K562 (cell line): ENCODE measurements at places on chromosomes 11 and 22.

DNA sequence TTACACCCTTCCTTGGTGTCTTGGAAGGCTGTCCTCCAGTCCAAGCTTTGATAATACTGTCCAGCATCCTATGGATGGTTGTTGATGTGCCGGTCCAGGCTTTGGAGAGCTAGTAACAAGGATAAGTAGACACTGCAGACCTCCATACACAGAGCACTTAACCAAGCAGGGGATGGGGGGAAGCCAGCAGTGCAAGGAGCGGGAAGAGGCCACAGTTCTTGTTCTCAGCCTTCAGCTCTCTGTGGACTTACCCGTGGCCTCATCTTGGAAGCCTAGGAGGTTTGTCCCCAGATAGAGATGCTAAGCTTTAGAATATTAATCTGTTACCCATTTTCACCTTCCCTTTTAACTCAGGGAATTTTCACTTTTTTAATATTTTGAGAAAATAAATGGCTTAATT lies 30.9 kb upstream of the ZC3H12C start:
- DNase-seq: no peak

DNA sequence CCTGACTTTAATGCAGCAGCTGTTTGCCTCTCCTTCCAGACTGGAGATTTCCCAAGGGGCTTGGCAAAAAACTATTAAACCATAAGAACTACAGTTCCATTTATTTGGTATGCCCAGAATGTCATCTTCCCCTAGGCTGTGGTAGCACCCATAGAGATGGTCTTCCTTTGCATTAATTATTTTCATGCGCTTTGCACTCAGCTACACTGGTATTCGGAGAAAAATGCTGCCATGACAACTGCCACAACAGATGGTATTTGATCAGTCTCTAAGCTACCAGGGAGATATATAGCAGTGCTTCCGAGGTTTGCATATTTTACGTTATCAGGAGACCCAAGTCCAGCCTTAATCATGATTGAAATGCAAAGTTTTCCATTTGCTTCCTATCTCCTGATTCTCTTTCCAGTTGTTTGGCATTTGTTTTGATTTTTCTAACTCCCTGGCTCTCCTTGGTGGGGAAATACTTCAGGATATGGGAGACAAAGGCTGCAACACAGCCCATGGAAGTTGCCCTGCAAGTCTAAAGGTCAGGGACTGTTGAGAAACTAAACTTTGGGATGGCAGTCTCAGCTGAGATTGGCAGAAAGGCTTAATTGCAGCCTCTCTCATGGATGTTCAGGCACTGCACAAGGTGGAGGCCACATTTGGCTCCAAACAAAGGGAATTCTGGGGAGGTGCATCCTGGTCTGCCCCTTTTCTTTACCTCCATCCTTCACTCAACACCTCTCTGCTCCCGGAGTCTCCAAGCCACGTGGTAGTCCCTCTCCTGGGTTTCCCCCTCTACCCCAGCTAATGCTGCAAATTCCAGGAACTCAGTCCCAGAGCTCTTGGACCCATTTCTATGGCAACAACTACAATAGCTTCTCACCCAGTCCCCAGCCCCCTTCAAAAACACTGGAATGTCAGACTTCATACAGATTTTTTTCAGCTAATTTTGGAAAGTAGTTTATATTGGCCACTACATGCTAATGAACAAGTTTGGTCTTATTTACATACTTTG lies 151.8 kb downstream of the NAV2 start:
- DNase-seq: no peak

DNA sequence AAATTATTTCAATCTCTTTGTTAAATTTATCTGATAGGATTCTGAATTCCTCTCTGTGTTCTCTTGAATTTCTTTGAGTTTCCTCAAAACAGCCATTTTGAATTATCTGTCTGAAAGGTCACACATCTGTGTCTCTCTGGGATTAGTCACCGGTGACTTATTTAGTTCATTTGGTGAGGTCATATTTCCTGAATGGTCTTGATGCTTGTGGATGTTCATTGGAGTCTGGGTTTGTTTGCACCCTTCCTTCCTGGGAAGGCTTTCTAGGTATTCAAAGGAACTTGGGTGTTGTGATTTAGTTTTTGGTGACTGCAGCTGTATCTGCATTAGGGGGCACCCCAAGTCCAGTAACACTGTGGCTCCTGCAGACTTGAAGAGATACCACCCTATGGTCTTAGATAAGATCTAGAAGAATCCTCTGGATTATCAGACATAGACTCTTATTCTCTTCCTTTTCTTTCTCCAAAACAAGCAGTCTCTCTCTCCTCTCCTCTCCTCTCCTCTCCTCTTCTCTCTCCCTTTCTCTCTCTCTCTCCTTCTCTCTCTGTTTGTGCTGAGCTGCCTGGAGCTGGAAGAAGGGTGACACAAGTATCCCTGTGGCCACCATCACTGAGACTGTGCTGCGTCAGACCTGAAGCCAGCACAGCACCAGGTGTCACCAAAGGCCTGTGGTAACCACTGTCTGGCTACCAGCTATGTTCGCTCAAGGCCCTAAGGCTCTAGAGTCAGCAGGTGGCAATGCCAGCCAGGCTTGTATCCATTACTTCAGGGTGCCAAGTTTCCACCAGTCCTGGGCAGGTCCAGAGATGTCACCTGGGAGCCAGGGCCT lies 3.3 kb upstream of the HEPN1 start:
- no peak for DNase-seq

DNA sequence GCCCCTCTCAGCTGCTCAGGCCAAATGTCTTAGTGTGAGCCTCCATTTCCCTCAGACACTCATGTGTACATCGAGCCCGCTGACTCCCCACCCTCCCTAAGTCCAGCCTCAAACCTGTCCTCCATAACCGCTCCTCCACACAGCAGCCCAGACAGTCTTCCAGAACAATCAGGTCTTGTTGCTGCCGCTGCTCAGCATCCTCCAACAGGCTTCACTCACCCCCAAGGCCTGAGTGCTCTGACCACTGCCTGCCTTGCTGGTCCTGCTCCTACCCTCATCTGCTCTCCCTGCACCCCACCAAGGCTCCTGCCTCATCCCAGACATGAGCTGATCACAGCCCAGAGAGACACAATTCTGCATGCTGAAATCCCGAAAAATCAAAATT lies 17.1 kb downstream of the PSMD13 start:
- no peak for DNase-seq

DNA sequence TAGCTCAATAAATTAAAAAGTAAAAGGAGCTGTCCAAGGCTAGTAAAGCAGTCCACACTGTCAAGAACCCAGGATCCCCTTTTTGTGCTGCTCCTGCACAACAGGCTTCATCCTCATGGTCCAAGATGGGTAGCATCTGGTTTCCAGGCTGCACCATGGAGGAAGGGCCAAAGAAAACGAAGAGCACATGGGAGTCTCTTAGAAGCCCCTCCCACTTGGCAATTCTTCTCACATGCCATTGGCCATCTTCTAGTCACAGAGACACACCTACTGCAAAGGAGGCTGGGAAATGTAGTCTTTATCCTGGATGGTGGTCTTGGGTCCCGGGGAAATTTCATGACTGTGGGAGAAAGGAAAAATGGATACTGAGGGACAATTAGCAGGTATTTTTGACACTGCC lies 37.8 kb downstream of the PRR5L start:
- DNase-seq: peak; percentile 61

GRCh38 chr22:33639588-33640254 lies 280.6 kb downstream of the LARGE1 start:
- no peak for DNase-seq

DNA sequence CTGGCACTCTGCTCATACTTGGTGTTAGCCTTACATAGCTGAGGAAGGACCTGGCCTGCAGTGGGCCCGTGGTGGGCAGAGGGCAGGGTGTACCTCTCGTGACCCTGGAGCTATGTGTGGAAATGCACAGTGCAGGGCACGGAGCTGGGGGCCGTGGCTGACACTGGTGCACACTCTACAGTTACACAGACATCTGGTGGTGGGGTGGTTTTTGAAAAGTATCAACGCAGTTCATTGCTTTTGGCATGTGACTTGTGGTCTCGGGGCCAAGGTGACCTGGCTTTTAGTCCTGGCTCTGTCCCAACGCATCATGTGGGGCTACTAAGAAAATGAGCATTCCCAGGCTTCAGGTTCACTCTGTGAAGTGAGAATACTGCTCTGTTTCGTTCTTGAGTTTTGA lies 553.6 kb downstream of the NTM start:
- DNase-seq: no peak

GRCh38 chr11:109983358-109983757 lies 109.8 kb upstream of the ZC3H12C start:
- DNase-seq: no peak

DNA sequence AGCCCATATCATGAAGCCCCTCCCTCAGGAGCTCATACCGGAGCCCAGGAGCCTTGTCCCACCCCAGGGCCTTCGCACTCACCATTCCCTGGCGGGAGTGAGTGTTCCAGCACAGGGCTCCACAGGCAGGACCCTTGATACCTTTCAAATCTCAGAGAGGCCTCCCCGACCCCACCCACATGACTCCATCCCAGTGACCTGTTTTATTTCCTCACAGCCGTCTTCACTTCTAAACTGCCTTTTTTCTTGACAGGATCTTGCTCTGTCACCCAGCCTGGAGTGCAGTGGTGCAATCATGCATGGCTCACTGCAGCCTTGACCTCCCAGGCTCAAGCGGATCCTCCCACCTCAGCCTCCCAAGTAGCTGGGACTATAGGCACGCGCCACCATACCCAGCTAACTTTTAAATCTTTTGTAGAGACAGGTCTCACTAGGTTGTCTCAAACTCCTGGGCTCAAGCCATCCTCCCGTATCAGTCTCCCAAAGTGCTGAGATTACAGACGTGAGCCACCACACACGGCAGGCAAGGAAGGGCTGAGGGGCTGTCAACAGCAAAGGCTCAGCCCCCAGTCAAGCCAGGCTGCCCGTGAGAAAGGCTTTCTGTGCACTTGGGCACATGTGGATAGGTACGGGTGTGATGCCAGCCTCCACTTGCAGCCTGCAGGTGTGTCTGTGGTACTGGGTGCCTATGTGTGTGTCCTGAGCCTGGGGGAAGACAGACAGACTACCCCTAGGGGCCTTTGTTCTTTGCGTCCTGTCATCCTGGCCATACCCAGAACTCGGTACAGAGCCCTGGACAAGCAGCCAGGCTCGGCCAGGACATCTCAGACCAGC lies 9.3 kb downstream of the RPL3 start:
- no peak for DNase-seq

DNA sequence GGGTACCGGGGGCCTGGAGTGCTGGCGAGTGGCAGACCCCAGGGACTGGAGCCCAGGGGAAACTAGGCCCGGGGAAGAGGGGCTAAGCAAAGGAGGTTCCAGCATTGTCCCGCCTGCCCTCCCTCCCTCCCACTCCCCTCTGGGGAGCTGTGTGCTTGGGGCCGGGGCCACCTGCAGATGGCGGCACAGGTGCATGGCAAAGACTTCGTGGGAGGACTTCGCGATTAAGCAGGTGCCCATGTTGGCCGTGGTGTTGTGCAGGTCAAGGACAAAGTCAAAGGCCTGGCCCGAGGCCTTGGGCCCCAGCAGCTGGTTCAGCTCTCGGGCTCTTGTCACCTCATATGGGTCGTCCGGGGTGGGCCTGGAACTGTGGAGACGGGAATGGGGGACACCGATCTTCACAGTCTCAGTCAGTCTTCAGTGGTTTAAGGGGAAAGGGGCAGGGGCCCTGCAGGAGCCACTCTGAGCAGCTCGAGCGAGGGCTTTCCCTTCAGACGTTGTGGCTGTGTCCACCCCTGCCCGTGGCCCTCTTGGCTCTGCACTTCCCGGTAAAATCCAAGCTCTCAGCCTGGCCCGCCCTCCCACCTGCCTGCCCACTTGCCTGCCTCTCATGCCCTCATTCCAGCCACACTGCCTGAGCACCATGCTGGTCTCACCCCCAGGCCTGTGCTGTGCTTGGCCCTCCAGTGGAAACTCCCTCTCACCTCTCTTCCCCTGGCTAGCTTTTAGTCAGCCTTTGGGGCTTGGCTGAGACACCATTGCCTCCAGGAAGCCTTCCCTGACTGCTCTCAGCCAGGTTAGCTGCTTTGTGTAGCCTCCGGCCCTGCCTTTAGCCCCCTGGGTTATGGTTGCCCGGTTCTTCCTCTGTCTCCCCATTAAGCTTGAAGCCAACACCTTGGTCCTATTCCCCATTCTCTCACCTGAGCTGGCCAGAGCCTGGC lies 4.7 kb downstream of the ACY3 start:
- DNase-seq: no peak

GRCh38 chr22:49272546-49273125 lies 555.0 kb downstream of the BRD1 start:
- DNase-seq: no peak

DNA sequence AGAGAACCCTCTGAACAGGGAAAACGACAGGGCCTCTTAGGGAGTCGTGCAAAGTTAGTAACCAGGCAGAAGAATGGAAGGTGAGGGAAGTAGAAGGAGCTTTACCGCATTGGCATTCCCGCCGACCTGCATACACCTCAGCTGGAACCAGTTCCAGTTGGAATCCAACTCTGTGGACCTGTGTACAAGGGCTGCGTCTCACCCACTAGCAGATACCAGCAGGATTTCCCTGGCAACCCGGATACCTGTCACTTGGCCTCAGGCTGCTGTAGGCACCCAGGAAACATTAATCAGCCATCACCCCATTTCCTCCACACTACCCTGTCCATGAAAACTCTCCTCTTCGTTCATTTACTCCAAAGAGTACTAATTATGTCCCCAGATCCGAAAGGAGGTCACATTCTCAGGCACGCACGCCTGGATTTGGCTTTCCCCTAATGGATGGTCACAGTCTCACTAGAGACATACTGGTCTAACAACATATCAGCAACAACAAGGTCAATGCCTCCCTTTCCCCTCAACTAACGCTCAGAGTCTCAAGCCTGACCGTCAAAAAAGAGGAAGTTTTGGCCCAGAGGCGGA lies 842 bp downstream of the ARFGAP2 start:
- no peak for DNase-seq

DNA sequence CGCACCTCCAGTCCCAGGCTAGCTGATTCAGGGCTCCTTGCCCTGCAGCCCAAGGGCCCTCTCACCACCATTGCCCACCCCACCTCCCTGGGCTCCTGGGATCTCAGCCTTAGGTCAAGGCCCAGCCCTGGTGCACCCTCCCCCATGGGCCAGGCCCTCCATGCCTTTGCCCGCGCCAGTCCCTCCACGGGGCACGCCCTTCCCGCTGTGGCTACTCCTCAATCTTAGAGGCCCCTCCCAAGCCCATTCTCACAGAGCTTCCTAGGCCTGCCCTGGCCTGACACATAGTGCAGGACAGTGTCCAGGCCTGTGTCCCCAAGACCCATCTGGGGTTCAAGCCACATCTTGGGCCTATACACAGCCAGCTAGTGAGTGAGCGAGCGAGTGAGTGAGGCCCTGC lies 6.9 kb downstream of the GP1BB start:
- no peak for DNase-seq

DNA sequence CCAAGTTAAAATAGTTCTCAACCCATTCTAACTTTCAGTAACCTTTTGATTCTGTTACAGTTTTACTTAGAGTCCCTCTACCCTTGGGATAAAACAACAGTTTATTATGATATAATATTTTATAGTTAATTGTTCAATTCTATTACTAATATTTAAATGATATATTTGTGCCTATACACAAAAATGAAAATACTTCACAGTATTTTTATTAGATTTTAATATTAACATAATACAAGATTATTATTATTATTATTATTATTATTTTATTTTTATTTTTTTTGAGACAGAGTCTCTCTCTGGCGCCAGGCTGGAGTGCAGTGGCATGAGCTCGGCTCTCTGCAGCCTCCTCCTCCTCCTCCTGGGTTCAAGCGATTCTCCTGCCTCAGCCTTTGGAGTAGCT lies 416.7 kb downstream of the NTM start:
- no peak for DNase-seq
